ENCODE measurements at places on chromosomes 16 and 17. TPM values are rescaled to one million over a fixed set of nuclear protein-coding genes. Genes with fewer than 3 reads are reported as not detected.

The RAD51D gene
- total RNA-seq: 16.9 TPM

The ROGDI gene
- 15.1 TPM for total RNA-seq

The PPP1R27 gene
- total RNA-seq: not detected

The KRTAP2-3 gene
- not detected for total RNA-seq

The CPNE2 gene
- 20.0 TPM for total RNA-seq

The TMEM170A gene
- total RNA-seq: 23.7 TPM

The CD7 gene
- total RNA-seq: not detected
